Left cardiac atrium (tissue), 4 donors: ENCODE measurements at places on chromosomes 2 and 18. TPM values are rescaled to one million over a fixed set of nuclear protein-coding genes. Genes with fewer than 3 reads are reported as not detected.

The GPBAR1 gene
- total RNA-seq, result 6.6 TPM

GRCh38 chr18:46481847-46482245, 175.2 kb downstream of the LOXHD1 start:
- no peak for DNase-seq

GRCh38 chr2:232816657-232817056, 40.3 kb upstream of the KCNJ13 start:
- DNase-seq, result no peak

DNA sequence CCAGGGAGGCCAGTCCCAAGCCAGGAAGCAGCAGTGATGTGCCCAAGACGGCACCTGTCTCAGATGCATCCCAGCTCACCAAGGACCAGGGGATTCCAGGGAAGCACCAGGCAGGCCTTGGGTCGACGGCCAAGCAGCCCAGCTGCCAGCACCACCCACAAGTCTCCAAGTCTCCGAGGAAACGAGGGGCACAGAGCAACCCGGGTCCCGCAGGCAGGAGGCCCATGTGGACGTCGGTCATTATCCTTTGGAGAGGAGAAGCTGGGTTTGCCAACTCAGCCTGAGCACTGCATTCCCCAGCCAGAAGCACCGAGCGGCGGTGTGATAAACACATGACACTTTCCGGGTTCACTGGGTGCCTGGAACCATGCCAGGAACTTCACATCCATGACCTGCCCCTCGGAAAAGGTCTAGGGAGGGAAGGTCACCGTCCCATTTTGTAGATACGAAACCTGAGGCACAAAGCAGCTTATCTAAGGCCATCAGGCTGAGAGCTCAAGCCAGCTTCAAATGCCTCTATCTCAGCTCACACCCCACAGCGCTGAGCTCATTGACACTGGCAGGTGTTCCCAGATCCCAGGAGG, 104.5 kb downstream of the ZNF516 start:
- no peak for DNase-seq

DNA sequence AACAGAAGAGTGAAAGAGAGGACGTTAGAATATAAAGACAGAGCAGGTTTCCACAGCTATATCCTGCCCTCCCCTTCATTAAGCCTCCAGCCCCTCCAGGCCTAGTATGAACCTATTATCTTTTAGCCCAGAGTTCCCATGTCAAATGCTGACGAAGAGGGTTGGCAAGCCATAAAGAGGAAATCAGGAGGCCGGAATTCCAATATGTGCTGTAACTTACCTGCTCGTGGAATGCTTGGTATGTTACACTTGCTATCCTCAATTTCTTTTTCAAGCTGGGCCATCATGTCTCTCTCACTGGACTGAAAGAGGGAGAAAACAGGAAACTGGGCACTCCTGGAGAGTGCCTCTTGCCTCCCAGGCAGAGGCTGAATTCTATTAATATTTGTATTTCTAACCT, 264.1 kb downstream of the TRIB2 start:
- DNase-seq, result no peak

GRCh38 chr2:51528156-51528555, 496.2 kb upstream of the NRXN1 start:
- no peak for DNase-seq

- no peak for DNase-seq
Observed at GRCh38 chr2:85388878-85389538, 21.2 kb downstream of the CAPG start.

- no peak for DNase-seq
Observed at GRCh38 chr2:197934934-197935289, 130.5 kb downstream of the PLCL1 start.

DNA sequence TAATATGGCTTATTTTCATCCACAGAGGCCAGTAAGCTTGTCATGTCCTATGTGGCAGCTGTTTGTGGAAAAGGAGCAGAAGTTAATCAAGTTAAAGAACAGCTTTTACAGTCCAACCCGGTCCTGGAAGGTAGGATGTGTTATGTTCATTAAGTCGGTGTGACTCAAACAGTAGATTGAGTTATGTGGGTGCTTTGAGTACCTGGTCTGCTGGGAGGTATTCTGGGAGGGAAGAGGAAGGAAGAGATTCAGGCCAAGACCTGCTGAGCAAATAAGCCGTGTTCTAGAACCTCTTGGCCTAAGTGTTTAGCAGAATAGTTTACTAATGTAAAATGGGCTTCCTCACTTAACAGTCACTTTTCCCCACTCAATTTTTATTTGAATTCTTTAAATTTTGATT, 96.2 kb downstream of the MYO1B start:
- no peak for DNase-seq

DNA sequence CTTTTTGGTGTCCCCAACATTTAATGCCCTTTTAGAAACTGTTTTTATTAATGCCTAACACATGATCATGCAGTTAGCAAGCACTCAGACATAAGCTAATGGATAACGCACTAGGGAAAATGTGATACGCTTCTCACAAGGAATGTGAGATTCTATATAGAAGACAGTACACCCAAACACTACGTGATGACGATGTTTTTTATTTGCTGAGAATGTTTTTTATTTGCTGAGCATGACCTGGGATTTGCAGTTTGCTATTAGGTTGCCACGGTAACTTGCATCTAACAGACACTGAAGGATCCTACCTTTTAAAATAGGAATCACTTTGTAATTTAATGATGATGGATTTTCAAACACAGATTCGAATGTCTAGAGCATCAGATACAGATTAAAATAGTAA, 4.9 kb downstream of the SMC6 start:
- DNase-seq, result no peak

GRCh38 chr2:68279691-68280090, 27.4 kb upstream of the PPP3R1 start:
- DNase-seq, result no peak

DNA sequence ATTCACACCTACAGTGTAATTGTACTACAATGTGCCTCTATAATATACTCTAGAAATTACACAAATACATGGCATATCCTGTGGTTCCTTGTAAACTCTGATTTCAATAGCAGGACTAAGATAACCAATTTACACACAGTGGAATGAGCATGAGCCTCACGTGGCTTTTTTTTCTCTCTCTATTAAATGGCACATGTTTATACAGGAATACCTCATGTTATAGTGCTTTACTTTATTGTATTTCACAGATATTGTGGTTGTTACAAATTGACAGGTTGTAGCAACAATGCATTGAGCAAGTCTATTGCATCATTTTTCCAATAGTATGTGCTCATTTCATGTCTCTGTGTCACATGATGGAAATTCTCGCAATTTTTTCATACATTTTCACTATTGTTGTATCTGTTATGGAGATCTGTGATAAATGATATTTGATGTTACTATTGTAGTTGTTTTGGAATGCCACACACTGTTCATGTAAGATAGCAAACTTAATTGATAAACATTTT, 260.0 kb downstream of the FSIP2 start:
- DNase-seq, result no peak

DNA sequence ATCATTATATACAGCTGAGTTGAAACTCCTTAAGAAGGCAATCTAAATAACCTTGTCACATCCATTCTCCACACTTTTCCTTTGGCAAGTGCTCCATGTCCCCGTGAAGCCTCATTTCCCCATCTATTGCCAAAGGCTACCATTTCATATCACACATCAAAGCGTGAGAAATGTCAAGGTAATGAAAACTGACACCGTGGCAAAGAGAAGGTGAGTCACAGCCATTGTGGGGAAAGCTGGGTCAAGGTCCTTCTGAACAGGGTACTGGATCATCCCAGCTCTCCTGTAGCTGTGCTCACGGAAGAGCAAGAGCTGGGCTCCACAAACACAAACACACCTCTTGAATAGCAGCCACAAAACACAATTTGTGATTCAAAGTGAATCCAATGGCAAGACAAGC, 58.2 kb upstream of the REG3G start:
- no peak for DNase-seq

DNA sequence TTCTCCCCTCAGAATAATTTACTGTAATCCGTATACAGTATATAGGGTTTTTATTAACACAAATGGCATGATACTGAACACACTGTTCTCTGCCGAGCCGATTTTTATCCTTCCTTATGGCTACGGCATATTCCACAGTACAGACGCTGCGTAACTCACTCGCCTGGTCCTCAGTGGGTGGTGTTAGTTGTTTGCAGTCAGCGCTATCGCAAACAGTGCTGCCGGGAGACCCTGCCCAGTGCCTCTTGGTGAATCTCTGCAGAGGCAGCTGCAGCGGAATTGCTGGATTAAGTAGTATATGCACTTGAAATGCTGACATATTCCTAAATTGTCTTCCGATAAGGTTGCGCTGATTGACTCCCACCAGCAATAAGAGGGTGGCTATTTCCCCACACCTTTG, 73.9 kb downstream of the MARCO start:
- no peak for DNase-seq

- no peak for DNase-seq
Observed at GRCh38 chr2:102768892-102769291, 7.1 kb downstream of the TMEM182 start.

- DNase-seq, result peak; percentile 31
Observed at GRCh38 chr18:45386041-45386655, 229.1 kb upstream of the SLC14A2 start.

GRCh38 chr18:59927246-59927825, 27.5 kb downstream of the PMAIP1 start:
- no peak for DNase-seq

DNA sequence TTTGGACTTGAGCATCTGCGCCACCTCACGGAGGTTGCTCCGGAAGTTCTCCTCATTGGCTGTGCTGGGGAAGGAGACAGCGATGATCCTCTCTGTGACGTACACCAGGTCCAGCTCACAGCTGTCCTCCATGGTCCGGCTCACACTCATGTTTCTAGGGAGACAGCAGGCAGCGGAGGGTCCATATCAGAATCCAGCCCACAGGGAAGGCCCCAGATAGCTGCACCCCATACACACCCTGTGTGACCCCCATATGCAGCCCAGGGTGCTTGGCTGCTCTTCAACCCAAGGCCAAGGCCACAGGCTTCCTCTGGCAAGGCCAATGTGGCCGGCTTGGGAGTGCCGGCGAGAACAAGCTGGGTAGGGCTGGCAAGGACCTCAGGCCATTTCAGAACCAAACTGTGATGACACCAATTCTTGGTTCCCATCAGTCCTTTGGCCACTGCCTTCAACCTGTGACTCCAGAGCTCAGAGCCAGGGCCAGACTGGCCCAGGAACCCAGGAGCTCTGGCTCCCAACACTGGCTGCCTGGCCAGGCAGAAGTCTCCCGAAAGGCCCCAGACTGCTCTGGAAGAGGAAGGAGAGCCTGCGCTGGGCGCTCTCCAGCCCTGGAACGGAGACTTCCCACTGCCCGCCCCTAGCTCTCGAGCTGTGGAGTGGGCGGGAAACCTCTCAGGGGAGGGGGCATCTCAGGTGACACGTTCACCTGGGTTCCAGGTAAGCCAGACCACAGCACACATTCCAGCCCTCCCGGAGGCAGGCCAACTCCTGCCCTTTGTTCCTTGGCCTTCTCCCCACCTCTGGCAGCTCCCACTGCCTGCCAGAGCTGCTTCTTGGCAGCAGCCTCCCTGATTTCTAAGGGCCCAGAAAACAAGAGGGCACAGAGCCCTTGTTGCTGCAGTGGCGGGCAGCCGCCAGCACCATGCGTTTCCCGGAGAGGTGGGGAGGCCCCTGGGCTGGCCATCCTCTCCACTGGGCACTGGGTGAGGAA, 104.7 kb downstream of the TNS1 start:
- peak; percentile 54 for DNase-seq

- no peak for DNase-seq
Observed at GRCh38 chr2:197810016-197810415, 5.6 kb downstream of the PLCL1 start.

- no peak for DNase-seq
Observed at GRCh38 chr2:70959851-70960832, 18.3 kb upstream of the ANKRD53 start.

DNA sequence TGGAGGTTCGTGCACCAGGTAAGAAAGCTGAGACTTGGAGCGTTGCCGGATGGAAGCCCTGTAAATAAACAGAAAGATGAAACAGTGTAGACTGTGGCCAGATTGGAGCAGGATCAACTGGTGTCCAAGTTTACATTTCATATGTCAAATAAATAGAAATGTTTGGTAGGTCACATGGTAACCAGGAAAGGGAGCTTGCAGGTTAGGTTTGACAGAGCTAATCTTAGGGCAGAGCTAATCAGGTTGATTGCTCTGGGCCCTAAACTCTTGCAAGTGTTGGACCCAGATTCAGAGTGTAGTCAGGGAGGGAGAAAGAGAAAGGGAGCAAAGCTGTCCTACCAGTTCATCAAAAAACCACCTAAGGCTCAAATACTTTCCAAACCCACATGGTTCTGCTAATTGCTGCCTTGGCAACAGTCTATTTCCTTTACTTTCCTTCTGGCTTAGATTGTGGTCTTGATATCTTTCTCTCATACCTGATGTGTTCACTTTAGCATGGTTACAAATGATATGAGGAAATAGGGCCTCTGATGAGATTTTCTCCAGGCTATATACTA, 63.2 kb downstream of the G6PC2 start:
- DNase-seq, result no peak

- DNase-seq, result no peak
Observed at GRCh38 chr2:234805836-234806235, 146.0 kb upstream of the SH3BP4 start.

- DNase-seq, result no peak
Observed at GRCh38 chr2:164260506-164260905, 360.8 kb downstream of the GRB14 start.

DNA sequence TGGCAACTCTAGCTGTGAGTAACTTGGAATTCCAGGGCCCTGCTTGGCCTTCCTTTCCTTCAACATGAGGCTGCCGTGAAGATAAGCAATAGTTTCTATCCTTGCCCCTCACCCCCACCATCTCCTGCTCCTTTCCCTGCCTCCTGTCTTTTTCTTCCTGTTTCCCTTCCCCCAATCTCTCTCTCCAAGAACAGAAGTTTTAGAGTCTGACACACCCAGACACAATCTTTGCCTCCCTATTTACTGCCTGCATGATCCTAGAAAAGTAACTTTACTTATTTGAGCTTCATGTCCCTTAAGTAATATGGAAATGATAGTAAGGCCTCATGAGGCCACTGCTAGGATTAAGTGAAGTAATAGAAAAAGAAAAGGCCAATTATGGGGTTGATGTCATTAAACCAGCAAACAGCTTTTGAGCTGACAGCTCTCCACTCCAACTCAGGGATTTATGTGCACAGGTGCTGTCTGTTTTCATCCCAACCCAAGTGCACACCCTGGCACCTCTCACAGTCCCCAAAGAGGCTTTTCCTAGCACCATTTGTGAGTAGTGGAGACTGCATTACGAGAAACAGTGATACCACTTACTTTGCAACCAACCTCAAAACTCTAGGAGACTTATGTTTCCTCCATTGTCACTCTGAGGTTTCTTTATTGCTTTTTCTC, 123.7 kb upstream of the SIX3 start:
- DNase-seq, result no peak

GRCh38 chr2:180006231-180006630, 866 bp downstream of the CWC22 start:
- DNase-seq, result no peak

GRCh38 chr2:1436369-1436768, 23.1 kb downstream of the TPO start:
- DNase-seq, result no peak
